ENCODE measurements at places on chromosomes 2 and 18.

GRCh38 chr2:117943013-117943672, 70.7 kb downstream of the CCDC93 start:
- no peak for DNase-seq

DNA sequence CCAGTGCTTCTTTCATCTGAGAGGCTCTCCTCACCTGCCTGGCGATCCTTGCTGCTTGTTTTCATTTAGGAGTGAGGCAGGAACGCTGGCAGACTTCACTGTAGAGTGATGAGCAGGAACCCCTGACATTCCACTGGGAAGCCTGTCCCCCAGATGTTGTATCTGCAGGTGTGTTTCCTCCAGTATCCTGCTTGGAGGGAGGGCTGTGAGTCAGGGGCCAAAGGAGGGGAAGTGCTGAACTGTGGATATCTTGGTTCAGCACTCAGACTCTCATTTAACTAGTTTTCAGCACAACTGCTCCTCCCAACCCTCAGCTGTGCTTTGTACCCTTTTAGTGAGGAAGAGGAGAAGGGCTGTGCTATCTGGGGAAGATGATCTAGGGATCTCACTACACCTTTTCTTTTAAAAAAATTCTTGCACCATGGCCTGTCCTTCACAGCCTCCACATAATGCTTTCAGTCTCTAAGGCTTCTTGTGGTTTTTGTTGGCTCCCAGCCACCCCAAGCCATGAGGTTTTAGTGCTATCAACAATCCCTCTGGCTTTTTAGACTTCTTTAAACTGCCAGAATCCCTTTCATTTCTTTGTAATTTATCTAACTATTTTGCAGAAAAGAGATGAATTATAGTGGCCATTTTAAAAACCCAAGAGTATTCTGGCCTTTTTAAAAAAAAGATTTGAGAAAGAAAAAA, 11.2 kb downstream of the ANKAR start:
- no peak for DNase-seq

DNA sequence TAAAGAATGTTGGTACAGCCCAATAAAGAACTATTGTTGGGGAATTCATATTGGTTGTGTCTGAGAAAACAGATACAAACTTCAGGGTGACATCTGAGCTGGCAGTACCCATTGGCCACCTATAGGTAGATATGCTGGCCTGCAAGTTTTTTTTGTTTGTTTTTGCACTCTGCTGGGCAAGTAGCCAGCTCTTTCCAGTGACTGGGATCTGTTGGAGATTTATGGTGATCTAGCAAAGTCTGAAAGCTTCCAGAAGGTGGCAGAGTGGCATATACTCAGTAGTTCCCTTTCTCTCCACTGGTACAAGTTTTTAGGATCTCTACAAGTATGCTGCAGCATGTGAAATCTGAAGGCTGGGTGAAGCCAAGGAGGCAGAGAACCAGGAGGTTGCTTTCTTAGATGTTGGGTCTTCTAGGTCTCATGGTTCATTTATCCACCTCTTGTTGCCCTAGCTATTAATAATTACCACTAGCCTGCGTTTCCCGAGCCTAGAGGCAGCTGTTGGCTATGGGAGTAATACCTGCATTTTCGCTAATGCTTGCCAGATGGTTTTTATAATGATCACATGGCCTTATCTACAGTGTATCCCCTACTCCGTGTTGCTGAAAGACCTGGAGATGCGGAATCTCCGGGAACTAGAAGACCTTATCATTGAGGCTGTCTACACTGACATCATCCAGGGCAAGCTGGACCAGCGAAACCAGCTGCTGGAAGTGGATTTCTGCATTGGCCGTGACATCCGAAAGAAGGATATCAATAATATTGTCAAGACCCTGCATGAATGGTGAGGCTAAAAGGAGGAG, 9.5 kb downstream of the COPS7B start:
- no peak for DNase-seq

DNA sequence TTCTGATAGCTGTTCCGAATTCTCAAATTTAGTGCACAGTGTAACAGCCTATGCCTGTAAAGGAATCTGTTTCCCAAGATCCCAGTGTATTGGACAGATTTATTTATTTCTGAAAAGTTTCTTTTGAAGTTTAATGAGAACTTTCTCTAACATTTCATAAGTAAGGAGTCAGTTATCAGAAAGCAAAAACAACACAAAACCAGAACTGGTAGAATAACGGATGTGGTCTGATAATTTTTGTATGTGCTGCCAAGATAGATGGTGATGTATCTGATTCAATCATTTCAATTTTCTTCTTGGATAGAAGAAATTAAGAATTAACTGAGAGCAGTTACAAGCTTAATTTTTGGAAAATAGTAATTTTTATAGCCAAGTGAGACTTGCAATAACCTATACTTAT, 374.3 kb downstream of the SOCS6 start:
- no peak for DNase-seq

GRCh38 chr2:106126295-106126694, 67.8 kb downstream of the UXS1 start:
- no peak for DNase-seq

GRCh38 chr2:71830497-71831192, 317.0 kb downstream of the CYP26B1 start:
- DNase-seq: no peak

GRCh38 chr2:79116997-79117928, 3.0 kb upstream of the REG1A start:
- no peak for DNase-seq

DNA sequence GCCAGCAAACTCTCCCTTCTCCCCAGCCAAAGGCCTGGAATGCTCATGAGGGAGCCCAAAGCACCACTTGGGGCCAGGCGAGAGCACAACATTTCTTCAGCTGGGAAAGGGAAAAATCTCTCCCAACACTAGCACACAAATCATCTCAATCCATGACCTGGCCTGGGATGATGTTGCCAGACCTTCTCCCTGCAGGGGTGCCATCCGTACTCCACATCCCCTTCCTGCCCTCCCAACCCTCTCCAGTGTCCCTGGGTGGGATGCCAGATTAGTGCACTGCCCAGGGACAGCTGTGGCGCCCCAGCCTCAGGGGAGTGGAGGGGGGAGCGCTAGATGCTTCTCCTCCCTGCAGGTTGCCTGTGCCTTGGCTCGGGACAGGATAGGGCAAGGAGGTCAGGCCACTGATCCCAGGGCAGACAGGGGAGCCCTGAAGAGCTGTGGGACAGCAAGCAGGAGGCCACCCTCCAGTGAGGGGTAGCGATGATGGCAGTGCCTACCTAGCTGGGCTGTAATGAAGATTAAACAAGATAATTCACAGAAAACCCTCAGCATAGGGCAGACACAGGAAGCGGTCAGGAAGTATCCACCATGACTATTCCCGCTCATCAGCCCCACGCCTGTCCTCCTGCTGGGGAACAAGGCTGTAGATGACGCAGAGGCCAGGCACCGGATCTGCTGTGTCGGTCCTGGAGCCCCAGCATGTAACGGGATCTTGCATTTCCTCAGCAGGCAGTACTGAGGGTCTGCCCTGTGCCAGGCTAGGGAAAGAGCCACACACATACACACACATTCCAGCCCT, 31.1 kb downstream of the SERTAD2 start:
- DNase-seq: no peak

GRCh38 chr2:142153601-142154000, 22.8 kb upstream of the LRP1B start:
- DNase-seq: no peak

DNA sequence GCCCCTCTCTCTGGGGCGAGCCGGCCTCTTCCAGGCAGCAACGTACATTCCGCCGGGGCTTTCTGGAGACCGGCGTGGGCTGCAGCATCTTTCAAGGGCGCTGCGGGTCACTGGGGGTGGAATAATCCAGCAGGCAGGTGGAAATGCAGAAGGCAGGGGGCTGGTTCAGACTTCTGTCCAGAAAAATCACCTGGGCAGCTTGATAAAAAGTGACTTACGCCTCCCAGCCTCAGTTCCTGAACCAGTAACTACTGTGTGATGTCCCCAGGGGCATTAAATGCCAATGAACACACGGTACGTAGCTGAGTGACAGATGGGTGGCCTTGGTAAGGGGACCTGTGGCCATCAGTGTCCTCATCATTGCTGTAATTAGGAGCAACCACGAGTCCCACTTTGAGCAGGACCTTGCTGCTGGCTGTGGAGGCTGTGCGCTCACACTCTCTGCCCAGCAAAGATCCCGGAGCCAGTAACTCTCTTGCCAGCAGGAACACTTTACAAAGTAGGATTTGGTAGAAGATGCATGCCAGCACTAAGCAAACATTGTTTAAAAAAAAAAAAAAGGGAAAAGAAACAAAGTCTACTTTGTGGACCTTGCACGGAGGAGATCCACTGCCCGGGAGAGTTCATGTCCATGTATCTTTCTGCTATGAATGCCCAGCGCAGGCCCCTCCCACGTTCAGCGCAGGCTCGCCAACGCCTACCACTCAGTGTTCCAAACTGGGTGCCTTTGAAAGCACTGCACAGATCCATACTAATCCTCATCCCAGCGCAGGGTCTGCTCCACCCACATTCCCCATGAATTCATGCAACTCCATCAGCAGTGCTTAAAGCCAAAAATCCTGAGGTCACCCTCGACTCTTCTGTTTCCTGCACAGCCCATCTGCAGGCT, 177.3 kb downstream of the HDAC4 start:
- DNase-seq: peak; percentile 86

DNA sequence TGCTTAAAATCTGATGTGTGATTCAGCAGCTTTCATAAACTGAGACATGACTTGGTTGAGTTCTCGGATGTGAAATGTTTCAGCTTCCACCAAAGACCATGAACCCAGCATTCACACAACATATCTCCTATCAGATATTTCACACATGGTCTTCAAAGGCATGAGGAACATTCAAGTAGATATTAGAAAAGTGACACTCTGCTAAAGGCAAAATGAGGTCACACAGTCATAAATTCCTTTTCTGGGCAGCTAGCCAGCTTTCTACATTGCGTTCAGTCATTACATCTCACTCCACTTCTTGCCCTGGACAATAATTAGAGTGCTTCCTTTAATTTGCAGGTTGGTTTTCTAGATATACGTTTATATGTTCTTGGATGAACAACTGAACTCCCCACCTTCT, 96.7 kb downstream of the GAREM1 start:
- DNase-seq: no peak

GRCh38 chr2:74226648-74227213, 28.3 kb downstream of the MTHFD2 start:
- no peak for DNase-seq

Measured in globus pallidus (tissue), 1 donor.